ENCODE measurements at places on chromosomes 12 and 14.

DNA sequence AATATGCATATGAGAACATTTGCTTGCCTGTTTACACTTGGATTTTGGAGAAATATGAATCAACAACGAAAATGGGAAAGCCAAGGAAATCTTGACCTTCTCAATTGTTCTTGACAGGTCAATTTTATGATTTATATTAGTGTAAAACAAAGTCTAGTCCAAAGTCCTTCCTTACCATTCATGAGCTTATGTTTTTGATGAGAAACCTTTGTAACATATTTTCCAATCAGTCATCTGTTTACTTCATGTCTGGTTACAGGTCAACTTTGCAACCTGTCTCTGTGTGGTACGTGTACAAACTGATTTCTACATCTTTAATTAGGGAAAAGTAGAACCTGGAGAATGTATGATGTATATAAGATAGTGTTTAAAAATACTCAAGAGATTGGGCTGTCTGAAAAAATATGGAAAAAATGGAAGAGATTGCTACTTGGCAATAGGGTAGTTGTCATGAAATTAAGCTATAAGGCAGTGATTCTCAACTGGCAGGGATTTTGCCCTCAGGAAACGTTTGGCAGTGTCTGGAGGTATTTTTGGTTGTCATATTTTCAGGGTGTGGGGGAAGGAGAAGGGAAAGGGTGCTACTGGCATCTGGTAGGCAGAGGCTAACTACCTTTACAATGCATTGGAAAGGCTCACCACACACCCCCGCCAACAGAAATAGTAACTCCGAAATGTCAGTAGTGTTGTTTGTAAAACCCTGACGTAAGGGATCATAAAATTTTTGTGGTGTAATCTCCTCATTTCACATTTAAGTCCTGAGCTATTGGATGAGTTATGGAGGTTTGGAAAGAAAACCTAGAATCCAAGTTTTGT lies 110.4 kb upstream of the PTPRB start:
- DNase-seq = no peak

DNA sequence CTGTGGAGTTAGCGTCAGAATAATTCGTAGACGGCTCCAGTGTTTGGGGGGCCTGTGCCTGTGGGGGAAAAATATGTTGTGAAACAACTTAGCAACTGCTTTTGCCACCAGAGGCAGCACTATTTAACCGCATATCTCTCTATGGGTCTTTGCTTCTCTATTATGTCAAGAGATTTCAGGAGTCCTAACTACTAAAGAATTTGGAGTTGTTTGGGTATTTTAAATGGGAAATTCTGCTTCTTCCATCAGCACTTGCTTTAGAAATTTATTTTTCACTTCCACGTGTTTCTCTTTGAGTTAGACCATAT lies 594 bp upstream of the CLEC14A start:
- no peak for DNase-seq

- DNase-seq = no peak
Observed at GRCh38 chr12:101299346-101299745, 19.4 kb downstream of the UTP20 start.

DNA sequence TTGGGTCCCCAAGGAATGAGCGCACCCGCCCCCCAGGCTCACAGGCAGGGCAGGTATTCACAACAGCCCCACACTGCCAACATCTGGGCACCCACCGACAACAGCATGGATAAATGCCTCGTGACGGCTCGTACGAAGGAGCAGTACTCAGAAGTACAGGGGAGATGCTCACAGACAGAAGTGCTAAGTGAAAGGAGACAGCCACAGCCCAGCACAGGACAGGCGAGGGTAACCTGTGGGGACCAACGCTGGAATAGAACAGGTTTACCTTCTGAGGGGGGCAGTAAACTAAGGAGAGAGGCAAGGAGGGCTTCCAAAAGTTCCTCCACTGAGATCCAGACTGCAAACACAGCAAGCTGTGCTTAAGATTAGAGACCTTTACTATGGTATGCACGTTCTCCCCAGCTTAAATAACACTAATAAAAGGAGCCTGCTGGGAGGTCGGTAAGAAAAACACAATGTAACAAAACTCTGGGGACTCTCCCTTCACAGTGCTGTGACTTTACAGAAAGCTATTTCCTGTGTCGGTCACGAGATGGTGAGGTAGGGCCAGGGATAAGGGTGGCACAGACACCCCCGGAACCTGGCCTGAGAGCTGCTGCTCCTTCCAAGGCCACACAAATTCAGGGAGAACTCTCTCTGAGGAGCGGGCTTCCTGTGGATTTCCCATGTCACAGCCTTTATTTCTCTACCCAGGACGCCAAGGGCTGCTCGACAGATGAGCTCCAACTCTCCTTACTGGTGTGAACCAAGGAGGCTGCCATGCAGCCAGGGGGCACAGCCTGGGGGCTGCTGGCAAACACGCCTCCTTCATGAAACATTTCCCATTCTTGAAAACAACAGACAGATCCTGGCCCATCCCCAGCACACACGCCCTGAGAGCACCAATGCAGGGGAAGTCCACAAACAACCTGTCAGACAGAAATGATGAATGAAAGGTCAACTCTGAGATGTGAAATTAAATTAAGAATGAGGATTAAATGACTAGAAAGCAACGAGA lies 26.3 kb downstream of the SLC15A4 start:
- no peak for DNase-seq

- DNase-seq = no peak
Observed at GRCh38 chr14:88166616-88167015, 156.5 kb downstream of the KCNK10 start.

DNA sequence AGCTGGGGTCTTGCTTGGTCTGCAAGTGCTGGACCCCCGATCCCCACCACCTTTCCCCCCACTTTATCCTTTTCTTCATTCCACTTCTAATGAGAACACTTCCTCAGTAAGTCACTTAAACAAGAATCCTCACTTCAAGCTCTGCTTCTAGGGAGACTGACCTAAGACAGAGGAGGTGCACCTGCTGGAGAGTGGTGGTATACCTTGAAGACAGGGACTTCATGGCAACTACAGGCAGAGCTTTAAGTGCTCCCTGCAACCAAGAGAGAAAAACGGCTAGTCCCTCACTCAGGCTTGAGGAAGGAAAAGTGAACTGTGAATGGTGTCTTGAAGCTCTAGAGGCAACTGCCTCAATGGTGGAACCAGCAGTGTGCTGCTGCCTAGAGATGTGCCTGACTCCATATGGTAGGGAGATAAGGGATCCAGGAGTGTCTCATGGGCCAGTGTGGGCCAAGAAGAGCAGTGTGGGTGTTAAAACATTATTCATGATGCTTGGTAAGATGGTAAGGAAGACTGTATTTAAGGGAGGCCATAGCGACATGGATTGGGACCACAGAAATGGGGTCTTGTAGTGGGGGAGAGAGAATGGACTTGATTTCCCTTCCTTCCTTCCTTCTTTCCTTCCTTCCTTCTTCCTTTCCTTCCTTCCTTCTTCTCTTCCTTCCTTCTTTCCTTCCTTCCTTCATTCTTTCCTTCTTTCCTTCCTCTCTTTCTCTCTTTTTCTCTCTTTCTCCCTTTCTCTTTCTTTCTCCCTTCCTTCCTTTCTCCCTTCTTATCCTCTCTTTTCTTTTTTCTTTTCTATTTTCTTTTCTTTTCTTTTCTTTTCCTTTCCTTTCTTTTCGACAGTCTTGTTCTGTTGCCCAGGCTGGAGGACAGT lies 96.2 kb upstream of the NAP1L1 start:
- DNase-seq = no peak
